ENCODE measurements at places on chromosomes 3 and 15. TPM values are rescaled to one million over a fixed set of nuclear protein-coding genes. Genes with fewer than 3 reads are reported as not detected.

DNA sequence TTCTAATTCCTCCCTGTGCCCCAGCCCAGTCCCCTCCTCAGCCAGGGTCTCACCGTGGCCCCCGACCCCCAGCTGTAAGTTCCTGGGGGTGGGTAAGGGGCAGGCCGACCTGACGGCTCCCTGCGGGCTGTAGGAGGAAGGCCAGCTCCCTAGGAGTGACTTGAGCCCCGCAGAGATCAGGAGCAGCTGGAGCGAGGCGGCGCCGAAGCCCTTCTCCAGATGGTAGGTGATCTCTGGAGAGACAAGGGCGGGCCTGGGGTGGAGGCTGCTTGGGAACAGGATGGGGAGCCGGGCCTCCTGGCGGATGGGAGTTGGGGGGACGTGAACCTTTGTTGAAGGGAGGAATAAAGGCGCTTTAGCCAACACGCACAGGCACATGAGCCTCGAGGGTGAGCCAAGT lies 4.2 kb downstream of the SLC28A1 start:
- peaks cover 38% of the 10 kb centered on the region for H3K27me3 ChIP-seq
- no peaks in the 10 kb centered on the region for H3K36me3 ChIP-seq
- no peaks in the 10 kb centered on the region for H3K4me1 ChIP-seq
- DNase-seq, result no peak
- H3K27ac ChIP-seq, result no peak overlapping the region

DNA sequence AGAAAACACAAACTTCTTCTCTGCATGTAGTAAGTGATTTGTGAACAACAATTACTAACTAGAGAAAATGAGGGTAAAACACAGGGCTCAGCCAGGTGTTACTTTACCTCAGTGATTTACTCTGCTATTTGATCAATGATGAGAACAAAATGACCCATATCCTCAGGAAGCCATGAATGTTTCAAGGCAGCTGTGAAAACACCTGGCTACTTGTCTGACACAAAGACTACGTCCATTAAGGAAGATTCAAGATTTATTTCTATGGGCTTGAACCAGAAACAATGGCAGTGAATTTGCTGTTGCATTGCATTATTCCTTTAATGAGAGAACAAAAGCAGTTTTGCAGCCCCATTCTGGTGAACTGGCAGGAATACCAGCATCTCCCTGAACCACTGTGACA lies 374.6 kb upstream of the ARL6 start:
- H3K27ac ChIP-seq, result no peak overlapping the region
- H3K4me1 ChIP-seq, result no peaks in the 10 kb centered on the region
- no peak for DNase-seq
- H3K4me3 ChIP-seq, result no peak overlapping the region
- no peaks in the 10 kb centered on the region for H3K36me3 ChIP-seq
- no peaks in the 10 kb centered on the region for H3K27me3 ChIP-seq

DNA sequence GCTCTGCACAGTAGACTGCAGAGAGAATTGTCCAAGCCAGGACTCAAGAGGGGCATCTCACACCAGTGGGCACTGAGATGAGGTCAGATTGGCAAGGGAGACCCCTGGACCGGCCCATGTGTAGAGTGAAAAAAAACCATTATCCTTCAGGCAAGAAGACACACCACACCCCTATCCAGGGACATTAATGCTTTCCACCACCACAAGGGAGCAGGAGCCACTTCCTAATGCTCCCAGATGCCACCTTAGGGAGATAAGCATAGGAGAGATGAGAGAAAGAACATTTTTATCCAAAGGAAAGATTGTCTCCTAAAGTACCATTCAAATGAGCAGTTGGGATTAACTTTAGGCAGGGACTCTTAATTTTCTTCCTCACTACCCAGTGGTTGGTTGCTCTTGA lies 109.6 kb upstream of the PTX3 start:
- no peaks in the 10 kb centered on the region for H3K27me3 ChIP-seq
- DNase-seq, result no peak
- no peak overlapping the region for H3K4me3 ChIP-seq
- H3K4me1 ChIP-seq, result no peaks in the 10 kb centered on the region
- H3K36me3 ChIP-seq, result no peaks in the 10 kb centered on the region
- no peak overlapping the region for H3K27ac ChIP-seq

GRCh38 chr15:57019496-57020160 lies 101.2 kb downstream of the TCF12 start:
- DNase-seq, result no peak
- no peaks in the 10 kb centered on the region for H3K36me3 ChIP-seq
- H3K27me3 ChIP-seq, result no peaks in the 10 kb centered on the region

DNA sequence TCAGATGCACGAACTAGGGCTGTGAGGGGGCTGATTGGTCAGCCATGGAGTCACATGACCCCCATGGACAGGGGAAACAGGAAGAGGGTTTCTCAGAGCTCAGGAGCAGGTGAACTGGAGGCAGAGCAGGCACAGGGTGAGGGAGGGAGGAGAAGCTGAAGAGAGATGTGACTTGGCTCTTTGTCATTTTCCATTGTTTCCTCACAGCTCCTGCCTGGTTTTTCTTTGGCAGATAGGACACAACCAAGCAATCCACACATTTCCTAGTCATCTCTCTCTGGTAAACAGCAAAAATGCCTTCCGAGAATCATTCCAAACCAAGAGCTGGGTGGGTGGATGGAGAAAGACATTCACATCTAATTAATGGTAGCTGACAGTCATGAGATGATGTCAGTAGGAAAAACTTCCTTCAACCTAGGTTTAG lies 43.4 kb upstream of the LMCD1 start:
- peak overlapping the region; percentile 91 for H3K27ac ChIP-seq
- no peaks in the 10 kb centered on the region for H3K36me3 ChIP-seq
- H3K4me1 ChIP-seq, result peaks cover 27% of the 10 kb centered on the region

DNA sequence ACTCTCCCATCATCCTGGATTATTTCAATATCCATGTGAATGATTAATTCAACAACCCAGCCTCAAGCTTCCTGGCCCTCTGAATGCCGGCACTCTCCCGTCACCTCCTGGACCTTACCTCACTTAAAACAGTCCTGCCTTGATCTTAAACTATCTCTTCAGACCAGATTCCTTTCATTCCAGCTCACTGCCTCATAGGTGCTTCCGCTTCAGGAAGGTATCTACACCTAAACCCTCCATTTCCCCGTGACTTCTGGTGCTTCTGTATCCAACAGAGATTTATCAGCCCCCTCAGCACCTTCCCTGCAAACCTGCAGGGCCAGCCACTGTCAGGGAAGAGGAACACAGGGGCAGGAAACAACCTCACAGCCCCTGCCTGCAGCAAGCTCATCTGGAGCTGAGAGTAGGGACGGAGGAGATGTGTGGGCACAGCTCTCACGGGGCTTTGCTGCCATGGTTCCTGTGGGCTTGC lies 98.9 kb upstream of the TJP1 start:
- no peak overlapping the region for H3K27ac ChIP-seq
- H3K36me3 ChIP-seq, result no peaks in the 10 kb centered on the region
- DNase-seq, result no peak
- H3K4me1 ChIP-seq, result peaks cover 24% of the 10 kb centered on the region

- peak overlapping the region; percentile 4 for H3K27ac ChIP-seq
- DNase-seq, result peak; percentile 73
- H3K4me3 ChIP-seq, result peak overlapping the region; percentile 80
- H3K27me3 ChIP-seq, result no peaks in the 10 kb centered on the region
- peaks cover 4% of the 10 kb centered on the region for H3K4me1 ChIP-seq
Observed at GRCh38 chr15:39583596-39584265, 2.9 kb downstream of the THBS1 start.

DNA sequence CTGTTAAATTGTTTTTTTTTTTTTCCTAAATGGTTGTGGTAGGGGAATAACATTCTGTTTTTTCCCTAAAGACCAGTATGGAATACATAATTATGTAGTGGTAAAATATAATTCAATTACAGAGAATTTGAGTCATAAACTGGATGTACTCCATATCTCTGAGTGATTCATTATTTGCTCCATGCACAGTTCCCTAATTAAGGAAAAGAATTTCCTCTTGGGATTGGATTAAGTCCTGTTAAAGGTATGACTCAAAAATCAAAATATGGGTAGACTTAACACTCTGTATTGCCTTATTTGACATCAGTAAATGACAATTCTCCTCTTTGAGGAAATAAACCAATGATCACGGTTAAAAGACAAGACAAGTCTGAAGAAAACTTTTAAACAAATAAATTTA lies 78.0 kb upstream of the KCNH8 start:
- H3K4me1 ChIP-seq, result no peaks in the 10 kb centered on the region
- DNase-seq, result no peak
- H3K27ac ChIP-seq, result no peak overlapping the region
- no peak overlapping the region for H3K4me3 ChIP-seq

DNA sequence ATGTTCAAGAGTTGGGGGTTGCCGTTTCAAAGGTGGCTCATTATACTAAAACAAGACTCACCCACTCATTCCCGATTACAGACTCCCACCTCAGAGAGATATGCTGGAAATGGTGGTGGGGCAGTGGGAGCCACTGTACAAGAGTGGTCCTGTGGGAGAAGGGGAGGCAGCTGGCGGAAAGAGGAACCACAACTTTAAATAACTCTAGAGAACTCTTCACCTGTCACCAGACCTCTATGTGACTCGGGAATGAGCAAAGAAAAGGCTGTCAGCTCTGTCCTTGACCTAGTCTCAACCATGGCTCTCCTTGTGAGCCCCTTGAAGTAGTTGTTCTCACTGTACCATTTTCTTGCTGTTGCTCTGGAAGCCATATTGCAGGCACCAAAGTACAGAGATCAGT lies 293.8 kb downstream of the CHST2 start:
- H3K4me1 ChIP-seq, result no peaks in the 10 kb centered on the region
- no peaks in the 10 kb centered on the region for H3K36me3 ChIP-seq
- H3K4me3 ChIP-seq, result no peak overlapping the region
- H3K27ac ChIP-seq, result no peak overlapping the region

- no peaks in the 10 kb centered on the region for H3K36me3 ChIP-seq
- H3K4me3 ChIP-seq, result no peak overlapping the region
- peaks cover 29% of the 10 kb centered on the region for H3K4me1 ChIP-seq
- no peaks in the 10 kb centered on the region for H3K27me3 ChIP-seq
- no peak for DNase-seq
Observed at GRCh38 chr3:8884630-8885290, 78.5 kb downstream of the RAD18 start.

GAP43 gene
- 0.36 TPM for total RNA-seq

MUC20 gene
- not detected for total RNA-seq

GOLGA8J gene
- not detected for total RNA-seq

PRRT3 gene
- 1.4 TPM for total RNA-seq

CNTN3 gene
- 3.6 TPM for total RNA-seq

NPAP1 gene
- not detected for total RNA-seq

All from IMR-90 (cell line).